ENCODE measurements at places on chromosomes 12 and 14. TPM values are rescaled to one million over a fixed set of nuclear protein-coding genes. Genes with fewer than 3 reads are reported as not detected.
A peak's percentile ranks its signal among the peaks of the same experiment; 100 is the strongest.

DNA sequence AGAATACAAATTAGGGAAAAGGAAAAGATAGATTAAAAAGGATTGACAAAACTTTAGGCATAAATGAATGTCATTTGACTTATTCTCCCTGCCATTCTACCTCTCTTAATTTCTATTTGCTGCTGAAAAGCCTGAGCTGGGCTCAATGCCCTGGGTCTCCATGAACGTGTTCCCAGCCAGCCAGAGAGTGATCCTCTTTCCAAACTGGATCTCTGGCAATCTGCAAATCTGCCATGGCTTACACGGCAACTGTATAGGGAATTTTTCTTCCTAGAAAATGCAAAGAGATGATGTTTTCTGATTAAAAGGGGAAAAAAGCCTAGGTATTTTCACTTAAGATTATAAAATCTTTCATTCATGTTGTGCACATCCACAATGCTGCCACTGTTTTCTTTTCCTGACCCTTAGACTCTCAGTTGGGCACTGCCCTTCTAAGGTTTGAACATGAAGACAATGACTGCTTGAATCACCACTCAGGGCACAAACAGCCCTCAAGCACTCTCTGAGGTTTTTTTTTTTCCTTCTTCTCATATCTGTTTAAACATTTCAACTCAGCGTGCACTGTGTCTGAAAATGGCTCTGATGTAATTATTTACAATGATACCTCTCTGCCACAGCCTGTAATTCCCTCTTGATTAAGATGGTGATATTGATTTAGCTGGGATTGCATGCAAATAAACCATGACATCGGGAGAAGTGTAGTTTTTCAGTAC, 60.3 kb downstream of the DACT1 start:
- no peak overlapping the region for H3K4me3 ChIP-seq
- no peaks in the 10 kb centered on the region for H3K4me1 ChIP-seq
- H3K27me3 ChIP-seq = no peaks in the 10 kb centered on the region
- H3K36me3 ChIP-seq = no peaks in the 10 kb centered on the region
- H3K27ac ChIP-seq = no peak overlapping the region

- peaks cover 29% of the 10 kb centered on the region for H3K36me3 ChIP-seq
- no peak overlapping the region for H3K4me3 ChIP-seq
- DNase-seq = no peak
- no peaks in the 10 kb centered on the region for H3K4me1 ChIP-seq
- no peak overlapping the region for H3K27ac ChIP-seq
Observed at GRCh38 chr12:57385586-57385985, 45.3 kb downstream of the R3HDM2 start.

DNA sequence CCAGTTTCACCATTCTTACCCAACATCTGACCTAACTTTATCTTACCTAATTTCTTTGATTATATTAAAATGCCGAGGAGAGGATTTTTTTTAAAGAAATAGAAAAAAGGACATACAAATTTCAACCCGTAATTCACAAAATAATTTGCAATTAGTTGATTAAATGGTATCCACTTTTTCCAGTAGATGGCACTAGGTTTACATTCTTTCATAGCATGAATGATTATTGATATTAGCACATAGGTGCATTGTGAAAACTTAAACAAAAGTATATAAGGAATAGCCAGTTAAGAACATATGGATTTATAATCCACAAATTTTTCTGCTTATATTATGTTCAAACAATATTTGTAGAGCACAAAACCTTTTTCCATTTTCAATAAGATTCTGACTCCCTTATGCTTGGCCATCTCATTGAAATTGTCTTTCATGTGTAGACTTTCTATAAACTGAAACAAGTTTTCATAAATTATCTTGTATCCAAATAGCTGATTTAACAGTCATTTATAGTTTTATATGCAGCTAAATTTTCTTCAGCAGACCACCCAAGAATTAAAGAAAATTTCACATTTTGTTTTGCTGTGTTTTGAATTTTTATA, 35.3 kb downstream of the MSRB3 start:
- no peak for DNase-seq
- H3K36me3 ChIP-seq = no peaks in the 10 kb centered on the region
- H3K4me1 ChIP-seq = no peaks in the 10 kb centered on the region

DNA sequence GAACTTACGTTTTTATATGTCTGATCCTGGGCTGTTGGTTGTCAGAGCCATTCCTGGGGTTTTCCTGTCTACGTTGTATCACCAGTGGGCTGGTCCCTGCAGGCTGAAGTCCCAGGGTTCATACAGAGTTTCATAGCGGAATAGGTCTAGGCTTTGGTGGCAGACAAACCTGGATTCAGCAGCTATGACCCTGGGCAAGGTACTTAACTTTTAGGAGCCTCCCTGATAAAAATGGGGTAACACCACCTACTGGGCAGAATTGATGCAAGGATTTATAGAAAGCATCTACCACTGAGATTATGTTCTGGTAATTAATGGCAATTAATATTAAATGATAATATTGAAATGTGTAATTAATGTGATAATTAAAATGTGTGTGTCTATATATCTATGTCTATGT, 141.2 kb downstream of the SYNE2 start:
- H3K4me3 ChIP-seq = no peak overlapping the region
- H3K36me3 ChIP-seq = peaks cover 65% of the 10 kb centered on the region
- H3K4me1 ChIP-seq = no peaks in the 10 kb centered on the region
- DNase-seq = no peak
- H3K27ac ChIP-seq = no peak overlapping the region
- H3K27me3 ChIP-seq = no peaks in the 10 kb centered on the region

DNA sequence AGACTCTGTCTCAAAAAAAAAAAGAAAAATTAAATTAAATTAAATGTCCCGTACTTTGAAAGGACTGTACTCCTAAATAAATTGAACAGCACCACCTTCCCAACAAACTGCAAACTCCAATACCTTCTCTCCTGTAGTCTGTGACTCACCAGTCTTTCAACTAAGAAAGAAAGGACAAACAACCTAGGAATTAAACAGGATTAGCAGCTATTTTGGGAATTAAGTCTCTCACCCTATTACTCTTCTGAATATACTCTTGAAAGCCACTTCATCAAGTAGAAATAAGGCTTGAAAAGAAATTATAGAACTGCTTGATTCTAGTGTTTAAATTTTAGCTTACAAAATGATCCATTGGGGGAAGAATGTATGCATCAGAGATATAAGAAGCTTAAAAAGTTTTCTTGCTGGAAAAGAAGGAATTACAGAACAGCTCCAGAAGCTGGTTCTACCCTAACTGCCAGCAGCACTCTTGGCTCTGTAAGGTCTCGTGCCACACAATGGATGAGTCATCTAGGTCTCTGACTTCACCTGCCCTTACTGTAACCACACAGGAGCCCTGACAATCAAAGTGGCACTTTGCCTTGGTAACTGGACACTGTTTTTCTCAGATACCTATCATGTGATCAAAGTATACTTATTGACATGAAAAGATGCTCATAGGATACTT, 57.0 kb upstream of the CERS5 start:
- H3K27me3 ChIP-seq = no peaks in the 10 kb centered on the region
- H3K27ac ChIP-seq = no peak overlapping the region
- DNase-seq = no peak
- peaks cover 7% of the 10 kb centered on the region for H3K36me3 ChIP-seq
- no peak overlapping the region for H3K4me3 ChIP-seq

- H3K4me3 ChIP-seq = no peak overlapping the region
- H3K36me3 ChIP-seq = no peaks in the 10 kb centered on the region
- no peak for DNase-seq
- no peak overlapping the region for H3K27ac ChIP-seq
Observed at GRCh38 chr12:129298921-129299320, 445.6 kb downstream of the GLT1D1 start.

- no peaks in the 10 kb centered on the region for H3K27me3 ChIP-seq
- DNase-seq = no peak
- no peaks in the 10 kb centered on the region for H3K36me3 ChIP-seq
- no peak overlapping the region for H3K27ac ChIP-seq
- no peaks in the 10 kb centered on the region for H3K4me1 ChIP-seq
Observed at GRCh38 chr12:57315681-57316080, 64.7 kb upstream of the STAC3 start.

DNA sequence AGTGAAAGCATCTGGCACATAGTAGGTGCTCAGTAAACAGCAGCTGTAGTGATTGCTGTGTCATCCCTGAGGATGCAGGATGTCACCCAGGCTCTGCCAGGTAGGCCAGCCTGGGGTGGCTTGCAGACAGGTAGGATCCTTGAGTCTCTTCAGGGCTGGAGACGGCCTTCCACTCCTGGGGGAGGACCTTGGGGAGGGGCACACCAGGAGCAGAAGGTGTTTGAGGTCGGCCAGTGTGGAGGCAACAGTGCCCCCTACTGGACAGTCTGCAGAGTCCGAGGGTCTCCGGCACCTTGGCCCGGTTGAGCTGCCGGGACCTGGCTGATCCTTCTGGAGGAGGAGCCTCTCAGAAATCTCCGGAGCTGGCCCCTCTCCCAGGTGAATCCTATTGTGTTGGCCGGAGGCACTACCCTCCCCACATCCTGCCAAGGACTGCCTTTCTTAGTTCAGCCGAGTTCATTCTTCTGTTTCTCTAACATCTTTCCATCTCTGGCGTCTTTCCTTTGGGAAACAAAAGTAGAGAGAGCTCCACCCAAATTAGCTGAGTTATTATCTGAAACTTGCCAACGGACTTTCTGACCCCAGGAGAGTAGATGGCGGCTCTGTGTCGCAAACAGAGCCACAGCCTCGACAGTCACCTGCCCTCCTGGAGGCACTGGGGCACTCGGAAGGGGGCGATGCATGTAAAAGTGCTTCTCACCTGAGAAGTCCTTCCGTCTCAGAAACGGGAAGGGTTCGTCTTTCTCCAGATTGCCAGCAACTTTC, 41.8 kb upstream of the CLMN start:
- H3K27ac ChIP-seq = no peak overlapping the region
- H3K36me3 ChIP-seq = no peaks in the 10 kb centered on the region
- H3K4me1 ChIP-seq = no peaks in the 10 kb centered on the region

DNA sequence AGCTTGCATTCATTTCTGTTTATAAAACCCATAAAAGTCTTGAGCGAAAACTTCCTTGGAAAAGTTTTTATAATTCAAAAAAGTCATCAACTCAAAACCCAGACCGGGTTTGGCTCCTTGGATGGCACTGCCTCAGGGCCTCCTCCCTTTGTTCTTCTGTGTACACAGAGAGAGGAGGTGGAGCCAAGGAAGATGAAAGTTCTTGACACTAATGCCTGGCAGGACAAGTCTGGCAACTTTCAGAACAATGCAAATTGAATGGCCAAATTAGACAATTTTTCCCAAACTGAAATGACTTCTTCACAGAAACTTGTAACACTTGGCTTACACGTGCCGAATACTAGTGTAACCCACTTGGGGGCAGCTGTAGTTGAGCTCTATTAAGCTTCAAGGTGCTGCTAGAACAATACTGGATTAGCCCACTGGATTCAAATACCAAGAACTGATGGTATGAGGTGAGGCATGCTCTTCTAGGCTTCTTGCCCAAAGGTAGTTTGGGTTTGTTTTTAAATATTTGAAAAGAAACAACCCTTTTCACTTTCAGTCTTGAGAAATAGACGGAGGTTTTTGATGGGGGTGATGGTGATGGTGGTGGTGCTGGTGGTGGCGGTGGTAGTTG, 86.6 kb upstream of the FRMD6 start:
- no peak overlapping the region for H3K4me3 ChIP-seq
- no peak for DNase-seq
- H3K27me3 ChIP-seq = no peaks in the 10 kb centered on the region

GRCh38 chr12:44875417-44875953, 630 bp downstream of the NELL2 start:
- H3K4me1 ChIP-seq = peaks cover 19% of the 10 kb centered on the region
- H3K4me3 ChIP-seq = peak overlapping the region; percentile 56

GRCh38 chr12:103028881-103029639, 71.6 kb downstream of the ASCL1 start:
- H3K4me3 ChIP-seq = no peak overlapping the region
- DNase-seq = no peak
- H3K36me3 ChIP-seq = no peaks in the 10 kb centered on the region
- H3K4me1 ChIP-seq = no peaks in the 10 kb centered on the region
- no peak overlapping the region for H3K27ac ChIP-seq
- no peaks in the 10 kb centered on the region for H3K27me3 ChIP-seq

DNA sequence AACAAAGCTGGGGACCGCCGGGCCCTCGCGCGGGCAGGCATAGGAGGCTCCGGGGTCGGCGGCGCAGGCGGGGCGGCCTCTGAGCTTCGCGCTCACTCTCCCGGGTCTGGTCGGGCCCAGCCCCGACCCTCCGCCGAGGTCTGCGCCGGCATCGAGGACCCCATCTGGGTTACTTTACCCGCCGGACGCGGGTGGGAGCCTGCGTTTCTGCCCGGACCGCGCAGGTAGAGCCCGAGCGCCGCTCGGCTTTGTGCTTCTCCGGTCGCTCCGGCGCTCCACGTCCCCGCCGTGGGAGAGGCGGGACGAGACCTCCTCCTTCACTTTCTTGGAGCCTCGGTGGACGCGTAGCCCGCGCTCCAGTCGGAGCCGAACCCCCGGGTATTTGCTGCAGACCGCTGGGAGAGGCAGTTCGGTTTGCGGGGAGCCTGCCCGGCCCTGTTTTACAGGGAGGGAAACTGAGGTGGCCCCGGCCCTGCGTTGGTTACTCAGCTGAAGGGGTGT, 63.2 kb downstream of the FBXL14 start:
- peaks cover 15% of the 10 kb centered on the region for H3K4me1 ChIP-seq
- H3K36me3 ChIP-seq = no peaks in the 10 kb centered on the region
- DNase-seq = no peak
- H3K27me3 ChIP-seq = peaks cover 56% of the 10 kb centered on the region
- H3K4me3 ChIP-seq = peak overlapping the region; percentile 58
- no peak overlapping the region for H3K27ac ChIP-seq

DNA sequence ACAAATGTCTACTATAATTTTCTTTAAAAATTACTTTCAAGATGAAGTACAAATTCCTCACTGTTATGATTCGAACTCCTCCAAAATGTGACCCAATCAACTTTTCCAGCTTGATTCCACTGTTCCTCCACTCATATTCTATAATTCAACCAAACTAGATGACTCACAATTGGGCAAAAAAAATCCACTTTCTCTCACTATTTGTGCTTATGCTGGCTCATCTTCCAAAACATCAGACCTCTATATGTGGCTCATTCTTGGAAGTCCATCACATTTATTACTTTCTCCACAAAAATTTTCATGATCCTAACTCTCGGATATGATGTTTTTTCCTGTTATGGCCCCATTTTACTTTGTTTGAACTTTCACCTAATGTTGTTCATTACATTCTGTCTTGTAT, 26.9 kb upstream of the RXYLT1 start:
- no peaks in the 10 kb centered on the region for H3K36me3 ChIP-seq
- no peak for DNase-seq
- no peak overlapping the region for H3K27ac ChIP-seq
- H3K4me3 ChIP-seq = no peak overlapping the region
- no peaks in the 10 kb centered on the region for H3K4me1 ChIP-seq

- H3K4me3 ChIP-seq = peak overlapping the region; percentile 71
- H3K27me3 ChIP-seq = no peaks in the 10 kb centered on the region
- DNase-seq = no peak
- H3K27ac ChIP-seq = peak overlapping the region; percentile 100
- peaks cover 25% of the 10 kb centered on the region for H3K4me1 ChIP-seq
Observed at GRCh38 chr12:48197549-48197970, 5.5 kb downstream of the OR10AD1 start.

- H3K4me3 ChIP-seq = no peak overlapping the region
- no peak for DNase-seq
- no peaks in the 10 kb centered on the region for H3K4me1 ChIP-seq
- H3K36me3 ChIP-seq = no peaks in the 10 kb centered on the region
- H3K27ac ChIP-seq = no peak overlapping the region
- peaks cover 6% of the 10 kb centered on the region for H3K27me3 ChIP-seq
Observed at GRCh38 chr14:94681300-94682060, 69.3 kb downstream of the SERPINA3 start.

M6PR gene
- total RNA-seq = 226 TPM

GPR132 gene
- 7.2 TPM for total RNA-seq

LYZ gene
- 1,458 TPM for total RNA-seq

TEAD4 gene
- total RNA-seq = 27.3 TPM

OTOGL gene
- total RNA-seq = 0.32 TPM
